ELR (cell line): ENCODE measurements at places on chromosomes 6 and 20.

DNA sequence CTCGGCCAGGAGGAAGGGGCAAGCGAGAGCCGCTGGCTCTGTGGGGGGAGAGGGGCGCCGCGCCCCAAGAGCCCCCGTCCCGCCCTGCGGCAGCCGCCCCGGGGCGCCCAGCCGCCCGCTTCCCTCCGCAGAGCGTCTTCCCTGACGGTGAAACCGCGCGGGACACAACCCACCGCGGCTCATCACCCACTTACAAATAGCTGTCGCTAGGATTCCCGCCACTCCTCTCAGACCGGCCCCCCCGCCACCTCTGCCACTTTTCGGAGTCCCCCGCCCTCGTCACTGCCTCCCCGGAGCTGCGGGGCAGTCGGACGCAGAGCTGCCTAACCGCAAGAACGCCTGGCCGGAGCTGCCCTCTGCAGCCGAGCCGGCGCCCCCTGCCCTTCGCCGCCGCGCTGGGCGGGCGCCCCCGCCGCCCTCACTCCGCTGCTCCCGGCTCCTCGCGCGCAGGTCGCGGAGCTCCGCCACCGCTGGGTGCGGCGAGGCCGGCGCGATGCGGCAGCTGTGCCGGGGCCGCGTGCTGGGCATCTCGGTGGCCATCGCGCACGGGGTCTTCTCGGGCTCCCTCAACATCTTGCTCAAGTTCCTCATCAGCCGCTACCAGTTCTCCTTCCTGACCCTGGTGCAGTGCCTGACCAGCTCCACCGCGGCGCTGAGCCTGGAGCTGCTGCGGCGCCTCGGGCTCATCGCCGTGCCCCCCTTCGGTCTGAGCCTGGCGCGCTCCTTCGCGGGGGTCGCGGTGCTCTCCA lies at the start of gene SLC35D3:
TSS of gene SLC35D3 (plus strand) at position 366 of the 749 bp plus-strand sequence. CDS start at position 494, 128 bp downstream.
- DNase-seq, result peak; percentile 28

GRCh38 chr20:48789185-48789668 lies 38.6 kb downstream of the PREX1 start:
- peak; percentile 17 for DNase-seq

DNA sequence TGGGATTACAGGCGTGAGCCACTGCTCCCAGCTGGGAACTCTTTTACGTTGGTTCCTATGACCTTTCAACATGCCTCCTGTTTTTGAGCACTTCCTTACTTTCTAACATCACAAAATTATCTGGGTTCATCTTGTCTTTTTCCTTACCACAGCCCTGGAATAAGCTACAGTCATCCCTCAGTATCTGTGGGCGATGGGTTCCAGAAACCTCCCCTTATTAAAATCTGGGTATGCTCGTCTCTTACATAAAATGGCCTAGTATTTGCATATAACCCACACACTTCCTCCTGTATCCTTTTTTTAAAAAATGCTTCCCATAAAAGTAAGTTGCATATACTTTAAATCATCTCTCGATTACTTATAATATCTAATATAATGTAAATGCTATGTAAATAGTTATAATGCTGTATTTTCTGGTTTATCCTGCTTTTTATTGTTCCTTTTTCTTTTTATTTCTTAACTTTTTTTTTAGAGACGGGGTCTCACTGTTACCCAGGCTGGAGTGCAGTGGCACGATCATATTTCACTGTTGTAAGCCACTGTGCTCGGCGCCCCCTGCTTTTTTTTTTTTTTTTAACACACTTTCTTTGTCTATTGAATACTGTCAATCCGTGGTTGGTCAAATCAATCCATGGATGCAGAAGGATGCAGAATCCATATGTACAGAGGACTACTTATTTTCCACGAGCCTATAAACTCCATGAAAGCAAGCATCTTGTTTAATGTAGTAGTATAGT lies 9.2 kb downstream of the RPF2 start:
- no peak for DNase-seq

- no peak for DNase-seq
Measured at GRCh38 chr20:64159286-64159680, 5.0 kb upstream of the MYT1 start.

DNA sequence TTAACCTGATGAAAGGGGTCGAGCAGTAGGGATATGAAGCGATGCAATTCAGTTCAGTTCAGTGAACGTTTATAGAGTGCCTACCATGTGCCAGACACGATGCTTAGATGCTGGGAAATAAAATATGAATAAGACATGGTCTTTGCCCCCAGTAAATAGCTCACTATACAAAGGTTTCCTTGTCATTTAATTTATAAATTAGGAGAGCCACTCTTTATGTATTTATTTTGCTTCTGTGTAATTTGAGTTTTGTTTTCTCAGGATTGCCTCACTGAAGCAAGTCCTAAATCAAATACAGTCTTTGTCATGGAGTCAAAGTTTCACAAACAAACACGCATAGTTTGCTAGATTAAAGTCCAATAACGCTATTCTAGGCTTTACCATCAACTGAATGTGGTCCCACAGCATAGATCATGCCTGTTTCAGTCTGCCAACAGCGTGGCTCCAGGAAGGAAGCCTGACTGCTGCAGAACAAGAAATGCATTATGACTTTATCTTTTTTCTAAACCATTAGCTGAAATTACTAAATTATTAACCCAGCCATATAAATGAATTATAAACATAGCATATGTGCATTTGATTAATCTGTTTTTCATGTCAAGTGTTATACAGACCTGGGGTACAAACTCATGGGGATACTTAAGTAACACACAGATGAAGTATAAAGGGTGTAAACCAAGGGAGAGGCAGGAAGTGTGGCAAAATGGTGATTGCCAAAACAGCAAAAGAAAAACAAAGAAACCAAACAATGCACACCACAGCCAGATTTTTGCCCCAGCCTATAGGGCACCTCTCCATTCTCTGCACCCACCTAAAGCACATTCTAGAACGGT lies 29.8 kb upstream of the CCN2 start:
- DNase-seq, result no peak

- DNase-seq, result peak; percentile 83
Measured at GRCh38 chr20:63553251-63553932, 567 bp upstream of the FNDC11 start.

GRCh38 chr6:152821525-152821924 lies 70.9 kb downstream of the VIP start:
- DNase-seq, result peak; percentile 10

DNA sequence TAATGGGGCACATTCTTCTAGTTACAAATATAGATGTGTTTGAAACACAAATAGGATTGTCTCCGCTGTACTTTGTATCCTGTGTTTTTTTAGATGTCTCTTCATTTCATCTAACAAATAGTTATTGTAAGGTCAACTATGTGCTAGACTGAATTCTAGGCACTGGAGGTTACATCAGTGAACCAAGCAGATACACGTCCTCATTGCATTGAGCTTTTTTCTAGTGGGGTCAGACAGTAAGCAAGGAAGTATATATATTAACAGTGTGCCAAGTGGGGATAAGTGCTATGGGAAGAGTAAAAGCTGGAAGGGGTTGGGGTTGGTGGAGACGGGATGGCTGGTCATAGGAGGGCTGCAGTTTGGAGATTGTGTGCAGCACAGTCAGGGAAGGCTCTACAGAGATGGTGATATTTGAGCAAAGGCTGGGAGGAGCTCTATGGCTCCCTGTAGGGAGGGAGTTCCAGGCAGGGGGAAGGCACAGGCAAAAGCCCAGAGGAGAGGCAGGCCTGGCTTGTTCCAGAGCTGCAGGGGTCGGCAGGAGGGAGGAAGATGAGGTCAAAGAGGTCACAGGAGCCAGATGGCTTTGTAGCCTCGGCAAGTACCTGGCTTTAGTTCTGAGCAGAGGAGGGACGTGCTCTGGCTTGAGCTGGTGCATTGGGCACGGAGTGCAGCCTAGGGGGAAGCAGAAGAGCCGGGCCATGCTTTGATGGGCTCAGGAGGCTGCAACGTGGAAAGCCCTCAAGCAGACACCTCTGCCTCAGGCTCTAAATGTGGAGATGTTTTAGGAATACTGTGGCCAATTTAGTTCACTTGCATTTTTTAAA lies 152.3 kb downstream of the ZDHHC14 start:
- DNase-seq, result no peak

- DNase-seq, result no peak
Measured at GRCh38 chr6:54192993-54193392, 81.8 kb downstream of the MLIP start.

DNA sequence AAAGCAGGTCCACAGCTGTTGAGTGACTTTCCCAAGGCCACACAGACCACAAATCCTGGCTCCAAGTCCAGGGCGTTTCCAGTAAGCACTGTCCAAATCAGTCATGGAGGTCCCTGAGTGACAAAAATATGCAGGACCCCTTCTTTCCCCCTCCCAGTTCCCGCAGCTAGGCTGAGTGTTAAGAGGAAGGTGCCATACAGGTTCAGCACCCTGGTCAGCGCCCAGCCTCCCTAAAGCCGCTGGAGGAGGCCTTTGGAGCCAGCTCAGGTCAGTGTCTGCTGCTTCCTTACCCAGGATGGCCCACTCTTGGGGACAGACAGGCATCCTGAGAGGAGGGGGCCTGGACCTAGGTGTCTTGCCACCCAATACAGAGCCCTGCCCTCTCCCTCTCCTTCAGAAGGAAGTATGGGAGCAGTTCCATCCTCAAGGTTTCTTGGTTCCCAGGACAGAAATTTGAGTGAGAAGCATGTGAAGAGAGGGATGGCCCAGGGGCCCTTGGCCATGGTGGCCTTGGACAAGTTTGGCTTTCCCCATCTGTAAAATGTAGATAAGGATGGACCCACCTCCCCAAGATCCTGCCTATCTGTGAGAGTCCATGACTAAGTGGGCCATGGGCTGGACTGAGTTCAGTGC lies 13.2 kb downstream of the TMEM74B start:
- DNase-seq, result peak; percentile 46

DNA sequence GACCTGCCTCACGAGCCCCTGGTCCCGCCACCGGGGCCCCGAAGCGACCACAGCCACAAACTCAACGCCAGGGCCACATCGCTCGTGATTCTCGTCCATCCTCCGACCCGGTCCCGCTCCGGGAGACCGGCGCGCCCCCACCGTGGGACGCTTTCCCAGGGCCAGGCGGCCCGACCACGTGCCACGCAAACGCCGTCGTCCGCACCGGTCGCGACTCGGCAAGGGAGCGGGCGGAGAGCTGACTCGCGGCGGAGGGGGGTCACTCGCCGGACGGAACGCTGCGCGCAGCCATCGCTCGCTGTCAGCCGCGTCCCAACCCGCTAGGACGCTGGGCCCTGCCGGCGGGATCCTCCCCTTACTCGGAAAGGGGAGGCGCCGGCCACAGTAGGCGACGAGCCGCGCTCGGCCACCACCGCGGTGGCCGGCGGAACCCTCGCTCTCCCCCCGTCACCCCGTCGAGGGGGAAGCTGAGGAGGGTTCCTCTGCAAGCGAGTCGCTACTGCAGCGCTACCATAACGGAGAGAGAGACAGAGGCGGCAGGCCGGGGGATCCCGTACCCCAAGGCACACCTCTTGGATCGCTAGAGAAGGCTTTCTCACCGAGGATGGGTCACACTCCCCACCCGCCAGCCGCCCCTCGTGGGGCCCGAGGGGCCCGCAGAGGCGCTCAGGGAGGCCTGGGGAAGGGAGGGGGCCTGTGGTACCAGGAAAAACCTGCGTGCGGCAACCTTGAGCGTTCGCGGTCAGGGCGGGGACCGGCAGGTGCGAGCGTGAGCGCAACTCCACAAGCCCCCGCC lies 511.8 kb upstream of the ZNF337 start:
- no peak for DNase-seq

DNA sequence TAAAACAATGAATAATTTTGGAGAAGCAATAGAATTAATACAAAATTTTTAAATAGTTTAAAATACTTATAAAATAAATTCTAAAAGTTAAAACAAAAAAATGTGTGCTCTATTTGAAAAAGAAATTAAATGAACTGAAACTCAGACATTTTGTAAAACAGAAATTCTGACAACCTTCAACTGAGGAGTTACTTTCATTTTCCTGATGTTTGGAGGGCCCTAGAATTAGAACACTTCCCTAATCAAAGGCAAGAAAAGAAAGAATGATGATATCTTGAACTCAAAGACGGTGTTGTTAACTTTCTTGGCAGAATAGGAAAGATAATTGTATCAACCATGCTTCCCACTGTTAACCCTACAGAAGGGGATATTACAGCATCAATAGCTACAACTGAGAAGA lies 27.9 kb downstream of the SNX14 start:
- no peak for DNase-seq

DNA sequence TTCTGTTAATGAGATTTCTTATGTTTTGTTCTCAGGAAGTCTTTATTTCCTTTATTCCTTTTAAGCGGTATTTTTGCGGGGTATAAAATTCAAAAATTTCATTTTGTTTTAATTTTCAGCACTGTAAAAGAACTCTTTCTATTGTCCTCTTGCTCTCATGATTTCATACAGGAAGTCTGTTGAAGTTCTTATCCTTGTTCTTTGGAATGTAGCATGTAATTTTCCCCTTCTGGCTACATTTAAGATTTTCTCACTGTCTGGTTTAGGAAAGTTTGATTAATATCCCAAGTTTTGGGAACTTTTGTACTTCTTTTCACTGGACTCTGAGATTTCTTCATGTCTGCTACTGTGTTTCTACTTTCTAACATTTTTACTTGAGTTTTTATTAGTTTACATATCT lies 581.4 kb upstream of the GJE1 start:
- peak; percentile 8 for DNase-seq

- peak; percentile 63 for DNase-seq
Measured at GRCh38 chr6:12923644-12924235, 207.2 kb downstream of the PHACTR1 start.

- DNase-seq, result no peak
Measured at GRCh38 chr6:139757784-139758183, 383.3 kb upstream of the CITED2 start.

GRCh38 chr6:116779573-116780164 lies 14.2 kb upstream of the FAM162B start:
- peak; percentile 73 for DNase-seq

DNA sequence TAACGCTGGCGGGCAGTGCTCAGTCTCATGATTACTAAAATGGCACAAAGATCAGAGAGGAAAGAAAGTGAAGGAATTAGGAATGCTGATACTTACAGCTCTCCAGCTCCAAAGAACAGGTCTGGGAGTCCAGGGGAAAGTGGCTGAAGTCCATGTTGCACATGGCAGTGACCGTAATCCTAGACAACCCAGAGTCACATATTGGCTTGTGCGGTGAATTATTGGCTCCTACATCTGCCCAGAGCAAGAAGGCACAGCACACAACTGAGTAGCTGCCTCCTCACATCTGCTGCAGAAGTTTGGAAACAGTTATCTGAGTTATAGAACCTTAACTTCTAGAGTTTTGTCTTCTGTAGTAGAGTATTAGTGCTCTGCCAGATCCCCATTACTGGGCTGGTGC lies 47.2 kb downstream of the GABRR2 start:
- DNase-seq, result no peak

DNA sequence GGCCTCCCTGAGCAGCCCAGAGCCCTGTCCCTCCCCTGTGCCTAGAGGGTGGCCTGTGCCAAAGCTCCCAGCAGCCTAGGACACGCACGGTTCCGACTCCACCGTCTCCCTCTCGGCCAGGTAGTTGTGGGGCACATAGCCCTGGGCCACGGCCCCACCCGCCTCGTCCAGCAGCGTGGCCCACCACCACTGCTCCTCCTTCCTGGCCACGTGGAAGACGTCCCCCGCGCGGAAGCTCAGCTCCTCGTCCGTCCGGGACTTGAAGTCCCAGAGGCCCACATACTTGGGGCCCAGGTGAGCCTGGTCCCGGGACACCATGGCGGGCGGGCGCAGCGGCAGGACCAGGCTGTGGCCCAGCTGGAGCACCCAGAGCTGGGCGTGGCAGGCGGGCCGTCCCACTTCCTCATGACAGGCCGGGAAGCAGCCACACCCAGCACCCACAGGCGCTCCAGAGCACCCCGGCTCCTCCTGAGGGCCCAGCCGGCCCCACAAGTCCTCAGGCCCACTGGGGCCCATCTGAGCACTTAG lies at the start of gene PTK6:
TSS of gene PTK6 (minus strand) at position 380 of the 528 bp plus-strand sequence. CDS start at position 318, 62 bp downstream.
- no peak for DNase-seq
